ENCODE measurements at places on chromosomes 5 and 9.

DNA sequence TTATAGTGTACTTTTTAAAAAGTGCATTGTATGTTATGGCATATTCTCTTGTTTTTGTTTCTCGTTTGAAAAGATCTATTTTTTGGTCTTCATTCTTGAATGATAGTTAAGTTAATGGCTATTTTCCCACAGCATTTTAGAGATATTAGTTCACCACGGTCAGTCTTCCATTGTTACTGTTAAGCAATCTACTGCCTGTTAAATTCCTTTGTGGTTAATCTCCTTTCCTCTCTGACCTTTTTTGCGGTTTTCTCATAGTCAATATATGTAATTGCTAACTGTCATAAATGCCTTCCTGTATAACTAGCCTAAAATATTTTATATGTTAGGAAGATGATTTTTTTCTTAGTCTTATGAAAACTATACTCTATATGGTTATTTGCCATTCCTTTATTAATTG, 250.8 kb upstream of the FBXL7 start:
- DNase-seq, result peak; percentile 87

DNA sequence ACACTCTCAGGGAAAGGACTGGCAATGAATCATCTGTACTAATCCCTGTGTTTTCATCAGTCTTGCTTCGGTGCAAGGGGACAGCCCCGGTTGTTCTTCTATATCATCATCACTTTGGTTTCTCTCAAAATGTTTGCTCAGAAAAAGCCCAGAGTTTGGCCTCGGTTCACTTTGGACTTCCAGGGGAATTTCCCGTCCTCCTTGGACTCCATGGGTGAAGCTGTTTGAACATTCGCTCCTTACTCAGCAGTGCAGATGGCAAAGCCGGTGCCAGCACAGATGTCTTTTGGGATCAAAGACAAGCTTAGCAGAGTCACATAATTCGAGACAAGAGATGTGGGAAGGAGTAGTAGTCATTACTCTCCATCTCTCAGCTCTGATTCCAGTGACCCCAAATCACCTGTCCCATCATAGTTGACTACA, 69.8 kb upstream of the TNFSF8 start:
- DNase-seq, result no peak

DNA sequence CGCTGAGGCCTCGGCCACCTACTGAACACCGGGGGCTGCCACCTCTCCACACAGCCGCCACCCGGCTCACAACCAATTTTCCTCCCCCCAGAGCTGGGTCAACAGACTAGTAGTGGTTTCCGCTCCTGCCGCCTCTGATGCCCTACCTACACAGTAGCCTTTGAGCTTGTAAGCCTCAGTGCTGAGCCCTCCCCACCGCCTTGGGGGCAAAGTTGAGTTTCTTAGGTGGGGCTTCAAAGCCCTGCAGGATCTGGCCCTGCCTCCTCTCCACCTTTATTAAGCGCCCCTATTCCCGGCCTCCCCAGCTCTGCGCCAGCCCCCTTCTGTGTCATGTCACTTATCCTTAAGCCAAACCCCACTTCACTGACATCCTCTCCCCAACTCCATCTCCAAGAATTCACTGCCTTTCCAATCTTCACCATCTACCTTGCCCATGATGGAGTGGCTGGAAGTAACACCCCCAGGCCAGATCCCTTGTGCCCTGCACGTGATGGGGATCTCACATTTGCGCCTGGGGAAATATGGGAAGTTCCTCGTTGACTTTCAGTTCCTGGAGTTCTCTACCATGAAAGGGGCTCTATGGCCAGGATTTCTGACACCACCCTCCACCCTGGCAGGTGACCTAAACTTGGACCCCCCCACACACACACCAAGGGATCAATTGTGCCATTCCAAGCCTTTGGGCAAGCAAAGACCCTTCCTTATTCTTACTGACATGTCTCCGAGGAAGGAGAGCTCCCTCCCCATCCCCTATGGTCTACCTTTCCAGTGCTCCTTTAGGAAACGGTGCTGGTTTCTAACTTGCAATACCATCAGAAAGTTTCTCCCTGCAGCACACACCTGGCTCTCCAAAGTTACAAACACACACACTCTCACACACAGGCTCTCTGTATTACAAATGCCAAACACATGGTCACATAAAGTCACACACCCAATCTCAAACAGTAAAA, 2.7 kb upstream of the CNTFR start:
- no peak for DNase-seq

DNA sequence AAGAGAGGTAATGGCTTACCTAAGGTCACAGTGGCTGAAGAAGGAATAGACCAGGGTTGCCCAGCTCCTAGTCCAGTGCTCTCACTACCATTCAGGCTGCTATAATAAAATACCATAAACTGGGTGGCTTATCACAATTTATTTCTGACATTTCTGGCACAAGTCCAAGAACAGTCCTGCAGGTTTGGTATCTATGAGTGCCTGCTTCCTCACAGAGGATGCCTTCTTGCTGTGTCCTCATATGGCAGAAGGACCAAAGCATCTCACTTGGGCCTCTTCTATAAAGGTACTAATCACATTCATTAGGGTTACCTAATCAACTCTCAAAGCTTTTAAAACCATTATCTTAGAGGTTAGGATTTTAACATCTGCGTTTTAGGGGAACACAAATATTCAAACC, 17.2 kb downstream of the STARD4 start:
- no peak for DNase-seq

DNA sequence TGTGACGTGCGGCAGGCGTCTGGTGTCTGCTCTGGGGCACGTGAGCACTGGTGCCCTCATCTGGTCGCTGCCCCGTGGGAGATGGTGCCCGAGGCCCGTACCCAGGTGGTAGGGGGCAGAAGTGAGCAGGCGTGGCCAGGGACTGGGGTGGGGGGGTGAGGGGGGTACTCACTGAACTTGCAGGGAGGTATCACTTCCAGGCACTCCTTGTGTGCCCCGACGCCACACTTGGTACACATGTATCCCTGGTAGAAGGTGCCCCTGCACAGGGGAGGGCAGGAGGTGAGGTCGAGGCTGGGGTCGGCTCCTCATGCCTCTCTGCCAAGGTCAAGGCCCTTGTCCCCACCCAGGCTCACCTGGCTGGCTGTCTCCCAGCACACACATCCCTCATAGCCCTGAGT, 45.2 kb upstream of the SARDH start:
- DNase-seq, result no peak

DNA sequence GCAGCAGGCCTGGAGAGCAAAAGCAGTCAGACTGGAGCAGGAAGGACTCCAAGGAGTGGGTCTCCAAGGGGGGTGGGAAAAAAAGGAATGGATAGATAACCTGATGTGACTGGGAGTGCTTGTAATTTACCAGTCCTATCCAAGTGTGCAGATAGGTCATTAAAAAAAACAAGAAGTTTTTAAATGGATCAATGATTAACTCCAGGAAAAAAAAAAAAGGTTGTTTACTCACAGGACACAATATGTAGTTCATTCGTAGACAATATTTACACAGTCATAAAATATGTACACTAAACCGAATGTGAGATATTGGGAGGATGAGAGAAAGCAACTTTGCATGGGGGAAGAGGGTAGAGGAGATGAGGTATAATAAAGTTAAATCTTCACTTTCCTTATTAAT, 20.4 kb downstream of the ZBTB5 start:
- no peak for DNase-seq

GRCh38 chr5:100520348-100520747, 14.8 kb upstream of the FAM174A start:
- DNase-seq, result no peak

GRCh38 chr5:78419396-78419795, 59.0 kb downstream of the SCAMP1 start:
- DNase-seq, result no peak

GRCh38 chr5:126143622-126144021, 279.6 kb upstream of the GRAMD2B start:
- no peak for DNase-seq

- DNase-seq, result no peak
Measured at GRCh38 chr9:7370988-7371387, 428.6 kb downstream of the DMAC1 start.

DNA sequence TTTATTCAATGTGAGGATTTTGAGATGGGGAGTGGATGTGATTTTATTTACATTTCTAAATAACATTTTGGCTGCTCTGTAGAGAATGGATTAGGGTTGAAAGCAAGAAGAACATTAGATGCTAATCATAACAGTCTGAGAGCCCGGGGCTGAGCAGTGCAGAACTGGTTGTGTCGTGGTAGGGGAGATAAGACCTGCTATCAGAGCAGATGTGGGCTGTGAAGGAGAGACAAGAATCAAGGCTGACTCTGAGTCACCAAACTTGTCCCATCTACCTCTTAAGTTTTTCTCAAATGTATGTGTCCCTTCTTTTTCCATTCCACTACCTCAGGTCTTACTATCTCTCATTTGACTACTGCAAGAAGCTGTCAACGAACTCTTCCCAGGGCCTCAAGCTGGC, 35.4 kb upstream of the SLC28A3 start:
- no peak for DNase-seq

- DNase-seq, result no peak
Measured at GRCh38 chr9:114482593-114482992, 22.7 kb downstream of the WHRN start.

DNA sequence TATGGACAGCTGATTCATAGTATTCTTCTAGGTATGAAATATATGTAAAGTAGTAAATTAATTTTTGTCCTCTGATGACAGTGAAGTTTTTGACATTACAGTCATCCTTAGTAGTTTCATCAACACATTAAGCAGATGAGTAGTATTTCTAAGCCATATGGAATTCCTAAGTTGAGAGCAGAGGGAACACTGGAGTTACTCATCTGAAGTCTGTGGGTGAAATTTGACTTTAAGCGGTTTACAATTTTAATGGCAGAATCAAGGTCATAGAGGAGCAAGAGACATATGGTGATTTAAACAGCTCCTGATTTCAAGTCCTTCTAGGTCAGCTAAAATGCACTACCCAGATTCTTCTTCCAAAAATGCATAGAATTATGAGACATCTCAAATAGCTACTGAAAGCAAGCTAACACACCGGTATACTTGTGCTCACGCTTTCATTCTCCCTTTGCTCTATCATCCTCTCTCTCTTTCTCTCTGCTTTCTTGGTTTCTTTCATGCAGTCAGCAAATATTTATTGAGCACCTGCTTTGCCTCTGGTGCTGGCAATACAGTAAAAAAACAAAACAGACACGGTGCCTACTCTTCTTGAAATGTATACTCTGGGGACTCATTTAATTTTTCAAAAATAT, 235.9 kb downstream of the FER start:
- DNase-seq, result peak; percentile 54

DNA sequence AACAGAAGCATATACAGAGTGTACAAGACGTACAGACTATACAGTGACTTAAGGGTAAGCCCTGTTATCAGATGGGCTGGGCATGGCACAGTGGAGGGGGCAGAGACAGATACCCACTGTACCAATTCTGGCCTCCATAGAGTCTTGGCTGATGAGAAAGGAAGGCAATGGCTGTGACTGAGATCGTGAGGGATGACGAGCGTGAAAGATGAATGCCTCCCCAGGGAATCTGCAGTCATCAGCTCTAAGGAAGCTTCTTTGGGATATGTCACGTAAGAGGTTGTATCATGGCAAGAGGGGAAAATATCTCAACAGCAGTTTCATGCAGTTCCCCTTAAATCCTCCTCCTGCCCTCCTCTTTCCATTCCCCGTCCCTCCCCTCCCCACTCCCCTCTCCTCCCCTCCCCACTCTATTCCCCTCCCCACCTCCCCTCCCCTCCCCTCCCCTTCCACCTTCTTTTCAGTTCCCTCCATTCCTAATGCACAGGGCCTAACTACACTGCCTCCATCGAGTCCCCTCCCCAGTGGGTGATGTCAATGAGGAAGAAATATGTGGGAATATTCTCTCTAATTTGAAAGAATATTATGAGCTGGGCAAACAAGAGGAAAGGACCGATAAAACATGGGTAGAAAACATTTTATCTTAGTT, 226.4 kb upstream of the DAP start:
- peak; percentile 48 for DNase-seq

DNA sequence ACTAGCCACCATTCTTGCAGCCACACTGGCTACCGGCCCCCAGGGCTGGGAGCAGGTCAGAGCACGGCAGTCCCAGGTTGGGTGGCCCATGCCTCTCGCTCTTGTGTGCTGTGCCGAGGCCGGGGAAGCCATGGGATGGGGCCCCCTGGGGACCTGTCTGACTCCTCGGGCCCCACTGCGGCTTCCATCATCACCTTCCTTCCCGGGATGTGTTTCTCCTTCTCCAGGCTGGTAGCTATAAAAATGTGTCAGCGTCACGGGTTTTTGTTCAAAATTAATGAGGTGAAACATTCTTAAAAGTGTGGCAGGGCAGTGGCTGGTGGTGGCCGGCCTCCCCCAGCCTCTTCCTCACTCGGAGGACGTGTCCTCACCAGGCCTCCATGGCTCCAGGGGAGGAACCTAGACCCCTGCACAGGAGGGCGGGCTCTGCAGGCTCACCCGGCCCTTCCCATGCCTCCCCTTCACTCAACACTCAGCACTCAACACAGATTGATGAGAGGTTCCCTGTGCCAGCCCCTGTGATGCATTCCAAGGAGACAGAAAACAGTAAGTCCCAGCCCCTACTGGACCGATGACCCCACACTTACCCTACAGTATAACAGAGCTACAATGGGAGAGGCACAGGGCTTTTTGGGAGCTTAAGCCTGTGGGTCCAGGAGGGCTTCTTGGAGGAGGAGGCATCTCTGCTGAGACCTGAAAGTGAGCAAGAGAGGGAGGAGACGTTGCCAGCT, 43.2 kb downstream of the PTGES start:
- DNase-seq, result no peak

DNA sequence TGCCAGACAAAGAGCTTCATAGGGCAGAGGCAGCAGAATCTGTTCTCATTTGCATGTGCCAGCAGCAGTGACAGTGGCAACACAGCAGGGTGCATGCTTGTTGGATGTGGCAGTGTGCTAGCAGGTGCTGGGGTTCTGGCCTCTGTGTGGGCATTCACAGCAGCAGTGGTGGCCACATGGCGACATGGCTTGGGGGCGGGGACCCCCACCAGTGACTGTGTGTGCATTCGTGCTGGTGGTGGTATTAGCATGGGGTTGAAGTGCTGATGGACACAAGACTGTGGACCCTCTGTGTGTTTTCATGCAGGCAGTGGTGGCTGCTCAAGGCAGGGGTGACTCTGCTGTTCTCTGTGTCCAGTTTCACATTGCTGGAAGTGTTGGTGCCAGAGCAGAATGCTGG, 183.2 kb upstream of the PDE4D start:
- no peak for DNase-seq

- DNase-seq, result peak; percentile 55
Measured at GRCh38 chr5:93578813-93579691, 2.0 kb downstream of the NR2F1-AS1 start.

- DNase-seq, result peak; percentile 4
Measured at GRCh38 chr5:108472237-108472636, 90.3 kb upstream of the FBXL17 start.

All from fibroblast of skin of scalp (primary cell).